T1000 (cell line): ENCODE measurements at places on chromosomes 7 and 10.
A peak's percentile ranks its signal among the peaks of the same experiment; 100 is the strongest.

- no peak for DNase-seq
Measured at GRCh38 chr10:31477584-31477983, 158.6 kb downstream of the ZEB1 start.

DNA sequence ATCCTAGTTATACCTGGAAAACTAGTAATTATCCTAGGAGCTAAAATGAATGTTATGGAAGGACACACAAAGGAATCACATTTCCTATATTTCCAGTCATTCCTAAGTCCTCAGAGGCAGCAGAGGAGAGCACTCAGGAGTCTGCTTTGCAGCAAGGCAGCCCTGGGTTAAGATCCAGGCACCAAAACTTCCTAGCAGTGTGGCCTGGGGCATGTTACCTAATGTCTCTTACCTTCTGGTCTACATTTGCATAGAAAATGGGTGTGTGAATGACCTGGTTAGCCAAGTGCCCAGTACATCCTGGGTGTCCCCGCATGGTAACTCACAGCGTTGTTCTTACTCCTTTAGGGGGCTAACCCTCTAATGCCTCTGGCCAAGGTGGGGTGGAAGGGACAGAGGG, 135.9 kb downstream of the TAX1BP1 start:
- no peak for DNase-seq

DNA sequence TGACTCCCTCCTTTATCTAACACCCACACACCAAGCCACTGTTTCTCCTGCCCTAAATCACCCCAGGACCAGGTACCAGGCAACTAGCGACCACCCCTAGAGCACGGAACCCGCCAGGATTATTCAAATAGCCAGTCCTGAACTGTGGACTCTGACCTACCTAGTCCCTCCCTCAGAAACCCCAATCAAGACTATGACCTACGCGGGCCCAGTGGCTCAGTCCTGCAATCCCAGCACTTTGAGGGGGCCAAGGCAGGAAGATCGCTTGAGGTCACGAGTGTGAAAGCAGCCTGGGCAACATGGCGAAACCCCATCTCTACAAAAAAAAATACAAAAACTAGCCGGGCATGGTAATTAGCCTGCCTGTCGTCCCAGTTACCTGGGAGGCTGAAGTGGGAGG, 232.8 kb upstream of the FOXK1 start:
- no peak for DNase-seq

DNA sequence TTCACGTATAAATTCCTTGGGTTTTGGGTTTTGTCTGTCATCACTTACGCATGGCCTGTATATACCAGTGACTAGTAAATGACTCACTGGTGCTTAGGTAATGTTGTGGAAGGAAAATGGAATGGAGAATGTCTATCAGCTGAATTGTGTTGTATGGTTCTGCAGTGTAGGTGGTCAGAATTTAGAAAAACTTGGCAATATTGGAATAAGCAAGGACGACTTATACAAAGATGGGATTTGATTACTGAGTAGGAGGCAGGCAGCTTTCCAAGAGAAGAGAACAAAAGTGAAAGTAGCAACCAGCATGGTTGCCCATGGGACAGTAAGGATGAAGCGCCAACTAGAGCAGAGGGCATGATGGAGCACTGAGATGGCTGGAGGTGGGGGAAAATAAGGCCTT, 168.6 kb upstream of the CSTF2T start:
- no peak for DNase-seq

GRCh38 chr7:143049362-143049761, 2.8 kb upstream of the OR6V1 start:
- no peak for DNase-seq

DNA sequence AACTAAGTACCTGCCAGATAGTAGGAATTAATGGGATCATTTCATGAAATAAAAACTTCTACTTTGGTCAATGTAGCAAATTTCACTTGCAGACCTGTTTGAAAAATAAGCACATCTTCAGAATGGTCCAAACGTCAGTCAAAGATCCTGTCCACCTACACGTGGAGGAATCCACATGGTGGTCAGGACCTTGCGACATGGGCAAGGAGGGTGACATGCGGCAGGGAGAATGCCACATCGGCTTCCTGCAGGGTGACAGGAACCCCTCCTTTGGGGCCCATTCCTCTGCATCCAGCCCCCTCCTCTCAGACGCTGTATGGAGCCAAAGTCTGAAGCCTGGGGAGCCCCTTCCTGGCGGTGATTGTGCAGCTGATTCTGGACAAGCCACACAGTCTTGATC, 95.5 kb upstream of the MGMT start:
- DNase-seq = no peak

DNA sequence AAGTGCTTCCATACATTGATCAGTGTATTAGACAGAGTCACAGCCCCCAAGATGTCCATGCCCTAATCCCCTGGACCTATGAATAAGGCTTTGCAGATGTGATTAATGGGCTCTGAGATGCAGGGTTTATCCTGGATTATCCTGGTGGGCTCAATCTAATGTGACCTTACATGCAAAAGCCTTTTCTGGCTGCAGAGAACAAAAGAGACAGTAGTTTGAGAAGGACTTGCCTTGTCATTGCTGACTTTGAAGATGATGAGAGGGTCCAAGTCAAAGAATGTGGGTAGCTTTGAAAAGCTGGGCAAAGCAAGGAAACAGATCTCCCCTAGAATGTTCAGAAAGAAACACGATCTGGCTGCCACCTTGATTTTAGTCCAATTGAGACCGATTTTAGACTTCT, 238.7 kb downstream of the CCSER2 start:
- DNase-seq = no peak

DNA sequence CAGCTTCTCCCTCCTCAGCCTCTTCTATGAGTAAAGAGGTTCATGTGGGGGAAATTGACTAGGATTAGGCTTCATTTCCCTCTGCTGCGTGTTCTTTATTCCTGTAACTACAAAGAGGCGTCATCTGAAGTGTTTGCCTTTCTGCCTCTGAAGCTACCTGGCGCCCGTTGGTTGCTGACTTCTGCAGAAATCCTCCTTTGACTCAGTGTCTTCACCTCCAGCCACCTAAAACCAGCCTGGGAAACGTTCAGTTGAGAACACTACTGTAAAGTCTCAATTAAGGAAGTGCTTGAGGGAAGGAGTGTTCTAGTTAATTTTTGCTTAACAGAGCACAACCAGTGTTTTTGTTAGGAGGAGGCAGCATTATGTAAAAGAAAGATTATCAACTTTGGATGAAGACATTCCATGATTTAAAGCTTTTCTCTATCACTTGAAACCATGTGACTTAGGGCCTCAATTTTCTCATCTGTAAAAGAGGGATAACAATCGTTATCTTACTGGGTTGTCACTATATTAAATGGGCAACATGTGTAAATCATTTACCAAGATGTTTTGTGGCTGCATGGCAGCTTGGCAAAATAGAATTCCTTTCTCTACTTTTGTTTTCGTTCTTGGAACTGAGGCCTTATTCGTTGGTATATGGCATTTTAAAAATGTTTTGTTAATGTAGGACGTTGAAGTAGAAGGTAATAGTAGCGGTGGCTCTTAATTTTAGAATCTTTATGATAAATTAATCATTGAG, 642.9 kb downstream of the SDK1 start:
- no peak for DNase-seq

- DNase-seq = no peak
Measured at GRCh38 chr10:96229568-96230030, 41.8 kb downstream of the BLNK start.

DNA sequence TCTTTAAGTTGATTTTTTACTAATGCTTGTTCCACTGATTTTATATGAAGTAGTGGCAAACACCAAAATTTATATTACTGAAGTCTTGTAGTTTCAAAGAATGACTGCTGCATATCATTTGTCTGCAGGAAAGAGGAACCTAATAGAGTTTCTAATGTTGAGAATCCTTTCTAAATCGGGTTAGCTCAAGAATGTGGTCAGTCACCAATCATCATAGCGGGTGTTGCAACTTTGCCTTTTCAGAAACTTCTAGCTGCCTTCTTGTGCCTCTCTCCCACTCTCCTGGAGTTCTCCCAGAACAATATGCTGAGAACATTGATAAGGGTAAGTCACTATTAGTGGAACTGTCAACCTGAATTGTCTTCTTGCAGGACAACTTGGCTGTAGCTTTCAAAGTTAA, 524.8 kb upstream of the SORCS1 start:
- no peak for DNase-seq

DNA sequence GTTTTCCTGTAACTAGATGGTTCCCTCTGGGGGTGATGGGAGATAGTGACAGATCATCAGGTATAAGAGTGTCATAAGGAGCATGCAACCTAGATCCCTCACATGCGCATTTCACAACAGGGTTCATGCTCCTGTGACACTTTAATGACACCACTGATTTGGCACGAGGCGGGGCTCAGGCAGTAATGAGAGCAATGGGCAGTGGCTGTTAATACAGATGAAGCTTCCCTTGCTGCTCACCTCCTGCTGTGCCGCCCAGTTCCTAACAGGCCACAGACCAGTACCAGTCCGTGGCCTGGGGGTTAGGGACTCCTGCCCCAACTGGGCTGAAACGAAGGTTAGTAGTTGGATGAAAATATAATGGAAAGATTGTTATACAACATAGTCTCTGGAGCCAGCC, 201.6 kb upstream of the LRRN3 start:
- no peak for DNase-seq

- no peak for DNase-seq
Measured at GRCh38 chr10:7263616-7264015, 147.2 kb downstream of the SFMBT2 start.

DNA sequence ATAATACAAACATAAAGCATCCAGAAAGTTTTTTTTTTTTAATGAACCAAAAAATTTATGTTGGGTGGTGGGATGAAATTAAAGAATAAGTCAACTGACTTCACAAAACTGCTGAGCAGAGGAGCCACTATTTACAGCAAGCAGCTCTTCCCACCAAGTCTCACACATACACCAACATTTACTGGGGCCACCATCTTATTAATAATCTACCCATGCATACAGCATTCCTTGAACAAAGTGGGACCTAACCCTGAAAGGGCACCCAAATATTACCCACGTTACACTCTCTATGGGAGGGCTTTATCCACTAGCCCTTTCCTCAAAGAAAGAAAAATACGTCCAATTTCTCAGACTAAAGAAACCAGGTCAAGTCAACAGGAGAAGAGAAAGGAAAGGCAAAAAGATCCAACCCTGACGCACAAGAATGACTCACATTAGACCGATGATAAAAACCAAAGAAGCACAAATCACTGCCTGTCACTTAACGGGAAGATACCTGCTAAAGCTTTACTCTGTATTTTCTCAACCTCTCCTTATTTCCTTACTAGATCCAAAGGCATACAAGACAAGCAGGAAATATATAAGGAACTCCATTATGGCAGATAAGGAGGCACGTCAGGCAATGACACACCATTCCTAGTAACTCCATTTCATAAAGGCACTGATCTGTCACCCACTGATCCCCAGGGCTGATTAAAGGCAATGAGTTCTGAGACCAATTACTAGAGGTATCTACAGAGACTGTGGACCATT, 141.8 kb upstream of the ASAH2 start:
- no peak for DNase-seq

DNA sequence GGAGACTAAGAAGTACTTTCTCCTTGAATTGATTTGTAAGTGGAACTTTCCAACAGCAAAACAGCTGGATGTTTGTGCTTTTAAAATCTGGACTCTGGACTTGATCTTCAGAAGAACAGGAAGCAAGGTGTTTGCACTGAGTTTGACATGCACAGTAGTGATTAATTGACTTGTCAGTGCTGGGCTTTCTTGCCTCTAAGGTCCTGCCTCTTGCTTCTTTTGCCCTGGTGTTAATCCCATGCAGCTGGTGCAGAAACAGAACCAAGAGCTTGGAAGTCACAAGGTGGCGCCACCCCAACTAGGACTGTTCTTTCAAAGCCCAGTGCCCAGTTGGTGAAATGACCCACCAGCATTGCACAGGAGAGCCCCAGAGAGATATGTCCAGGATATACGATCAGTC, 66.8 kb upstream of the SEPHS1 start:
- DNase-seq = no peak

- DNase-seq = peak; percentile 9
Measured at GRCh38 chr7:23246555-23246954, at the start of gene GPNMB. TSS of gene GPNMB (plus strand) at chr7:23246775. CDS start at chr7:23246858, 83 bp downstream.

DNA sequence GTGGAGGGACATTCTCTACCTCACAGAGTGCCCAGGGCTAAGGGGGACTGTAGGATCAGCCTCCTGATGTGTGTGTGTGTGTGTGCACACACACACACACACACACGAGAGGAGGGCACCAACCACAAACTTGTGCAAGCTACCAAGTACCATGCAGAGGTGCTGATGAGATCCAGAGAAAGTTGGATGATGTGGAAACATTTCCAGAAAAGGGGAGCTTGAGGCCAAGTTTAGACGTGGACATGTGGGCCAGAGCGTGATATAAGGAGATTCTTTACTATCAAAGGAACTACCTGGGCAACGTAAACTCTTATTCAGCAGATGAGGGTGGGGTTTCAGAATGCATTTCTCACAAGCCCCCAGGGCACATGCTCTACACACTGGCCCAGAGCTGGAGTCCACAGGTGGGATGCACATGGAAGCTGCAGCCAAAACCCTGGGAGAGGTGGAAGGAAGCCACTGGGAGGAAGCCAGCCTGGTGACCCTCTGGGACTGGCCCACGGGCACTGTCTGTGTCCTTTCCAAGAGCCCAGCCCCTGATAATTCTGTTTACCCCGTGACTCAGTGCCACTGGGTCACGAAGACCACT, 53.5 kb downstream of the DLG5 start:
- DNase-seq = no peak

DNA sequence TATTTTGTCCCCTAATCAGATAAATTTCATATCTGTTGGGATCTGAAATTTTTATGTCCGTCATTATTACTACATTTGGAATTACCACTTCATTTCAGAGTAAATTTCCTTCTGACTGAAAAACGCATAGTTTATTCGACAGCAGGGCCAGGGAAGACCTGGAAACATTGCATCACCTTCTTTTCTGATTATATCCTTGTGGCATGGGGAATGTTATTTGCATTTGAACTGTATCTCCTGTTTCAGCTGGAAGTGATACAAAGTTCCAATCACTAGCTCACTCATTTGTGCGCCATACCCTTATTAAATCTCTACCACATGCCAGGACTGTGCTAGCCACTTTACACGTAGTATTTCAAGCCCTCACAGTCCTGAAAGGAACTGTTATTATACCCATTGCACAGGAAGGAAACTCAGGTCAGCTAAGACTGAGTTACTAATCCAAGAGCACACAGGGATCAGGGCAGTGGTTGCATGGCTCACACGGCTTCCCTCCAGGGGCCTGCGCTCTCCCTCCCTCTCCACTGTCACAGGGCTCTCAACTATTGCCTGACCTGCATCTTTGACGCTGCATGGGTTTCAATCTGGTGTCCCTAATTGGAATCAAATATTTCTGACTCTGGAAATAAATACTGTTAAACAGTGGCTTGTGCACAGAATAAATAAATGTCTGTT, 84.4 kb upstream of the NANOS1 start:
- DNase-seq = no peak

DNA sequence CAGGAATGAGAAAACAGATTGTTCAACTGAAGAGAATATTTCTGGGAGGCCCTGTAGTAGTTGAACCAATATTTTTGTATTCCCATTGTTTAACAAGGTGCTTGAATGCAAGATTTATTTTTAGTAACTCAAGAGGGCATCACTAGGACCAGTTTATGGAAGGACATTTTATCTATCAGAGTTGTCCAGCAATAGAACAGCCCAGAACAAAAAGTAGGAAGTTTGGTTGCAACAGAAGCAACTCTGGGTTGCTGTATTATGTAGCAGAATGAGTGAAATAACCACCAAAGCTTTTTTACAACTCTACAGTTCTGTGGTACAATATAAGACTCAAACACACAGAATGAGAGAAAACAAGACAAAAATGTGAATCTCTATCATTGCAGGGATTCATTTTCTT, 34.7 kb downstream of the CPED1 start:
- DNase-seq = no peak

GRCh38 chr10:3961082-3961481, 176.1 kb upstream of the KLF6 start:
- DNase-seq = no peak

GRCh38 chr7:129958643-129959470, 6.1 kb upstream of the UBE2H start:
- DNase-seq = peak; percentile 17
